ENCODE measurements at places on chromosomes 5 and 9.
A peak's percentile ranks its signal among the peaks of the same experiment; 100 is the strongest.

DNA sequence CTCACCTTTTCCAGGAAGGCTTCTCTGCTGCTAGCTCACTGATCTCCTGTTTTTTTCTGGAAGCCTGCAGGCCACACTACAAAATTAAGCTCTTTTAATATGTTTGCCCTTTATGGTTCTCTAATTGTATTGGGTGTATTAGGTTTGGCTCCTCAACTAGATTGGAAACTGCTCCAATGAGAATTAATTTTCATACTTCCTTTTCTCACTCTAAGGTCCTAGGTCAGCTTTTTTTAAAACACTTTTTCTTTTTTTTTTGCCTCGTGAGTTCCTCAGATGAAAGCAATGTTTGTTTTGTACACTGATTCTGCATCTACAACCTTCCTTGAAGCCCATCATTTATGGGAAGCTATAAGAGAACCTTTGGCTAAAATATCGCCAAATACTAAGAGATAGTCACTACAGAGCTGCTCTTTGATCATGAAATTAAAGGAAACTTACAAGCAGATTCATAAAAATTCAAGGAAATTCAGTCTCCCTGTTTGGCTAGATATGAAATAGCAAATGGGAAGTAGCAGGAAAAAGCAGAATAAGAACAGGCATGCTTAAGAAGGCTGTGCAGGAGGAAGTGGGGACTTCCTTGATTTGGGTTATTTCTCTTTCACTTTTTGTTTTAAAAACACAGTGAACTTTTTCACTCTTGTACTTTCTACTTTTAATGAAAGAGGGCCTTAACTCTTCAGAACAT lies 55.2 kb upstream of the FYB1 start:
- DNase-seq, result no peak

GRCh38 chr9:120490888-120491595 lies 88.9 kb downstream of the CDK5RAP2 start:
- no peak for DNase-seq

DNA sequence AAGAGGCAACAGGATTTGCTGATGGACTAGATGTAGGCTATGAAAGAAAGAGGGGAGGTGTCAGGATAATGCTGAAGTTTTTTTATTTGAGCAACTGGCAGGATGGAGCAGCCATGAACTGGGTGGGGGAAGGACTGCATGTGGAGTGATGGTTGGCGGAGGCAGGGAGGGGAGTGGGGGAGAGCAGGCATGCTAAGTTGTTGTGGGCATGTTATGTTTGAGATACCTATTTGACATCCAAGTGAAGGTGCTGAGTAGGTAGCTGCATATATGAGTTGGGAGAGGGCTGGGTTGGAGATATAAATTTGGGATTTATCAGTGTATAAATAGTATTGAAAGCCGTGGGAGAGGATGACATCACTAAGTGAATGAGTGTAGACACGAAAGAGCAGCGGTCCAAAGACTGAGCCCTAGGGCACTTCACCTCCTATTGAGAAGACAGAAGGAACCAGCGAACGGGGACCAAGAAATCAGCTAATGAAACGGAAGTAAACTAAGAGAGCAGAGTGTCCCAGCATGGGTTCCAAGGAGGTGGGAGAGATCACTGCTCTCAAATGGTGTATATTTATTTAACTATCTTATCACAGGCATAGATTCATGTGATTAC lies 7.4 kb downstream of the BSPRY start:
- no peak for DNase-seq

- no peak for DNase-seq
These were observed 80.5 kb downstream of the SH3RF2 start for GRCh38 chr5:146016764-146017484.

DNA sequence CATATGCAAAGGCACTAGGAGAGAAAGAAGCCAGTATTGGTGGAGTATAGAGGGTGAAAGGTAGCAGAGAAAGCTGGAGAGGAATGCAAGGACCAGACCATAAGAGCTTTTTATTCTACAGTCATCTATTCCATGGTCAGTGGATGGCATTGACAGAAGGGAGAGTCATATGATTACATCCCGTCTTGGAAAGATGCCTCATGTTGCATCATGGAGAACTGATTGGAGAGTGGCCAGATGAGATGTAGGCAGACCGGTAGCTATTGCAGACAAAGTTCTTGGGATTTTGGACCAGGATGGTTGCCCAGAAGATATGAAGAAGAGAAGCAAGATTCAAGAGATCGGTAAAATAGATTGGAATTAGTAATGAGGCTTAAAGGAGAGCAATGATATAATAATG lies 260.7 kb downstream of the CHSY3 start:
- DNase-seq, result no peak

DNA sequence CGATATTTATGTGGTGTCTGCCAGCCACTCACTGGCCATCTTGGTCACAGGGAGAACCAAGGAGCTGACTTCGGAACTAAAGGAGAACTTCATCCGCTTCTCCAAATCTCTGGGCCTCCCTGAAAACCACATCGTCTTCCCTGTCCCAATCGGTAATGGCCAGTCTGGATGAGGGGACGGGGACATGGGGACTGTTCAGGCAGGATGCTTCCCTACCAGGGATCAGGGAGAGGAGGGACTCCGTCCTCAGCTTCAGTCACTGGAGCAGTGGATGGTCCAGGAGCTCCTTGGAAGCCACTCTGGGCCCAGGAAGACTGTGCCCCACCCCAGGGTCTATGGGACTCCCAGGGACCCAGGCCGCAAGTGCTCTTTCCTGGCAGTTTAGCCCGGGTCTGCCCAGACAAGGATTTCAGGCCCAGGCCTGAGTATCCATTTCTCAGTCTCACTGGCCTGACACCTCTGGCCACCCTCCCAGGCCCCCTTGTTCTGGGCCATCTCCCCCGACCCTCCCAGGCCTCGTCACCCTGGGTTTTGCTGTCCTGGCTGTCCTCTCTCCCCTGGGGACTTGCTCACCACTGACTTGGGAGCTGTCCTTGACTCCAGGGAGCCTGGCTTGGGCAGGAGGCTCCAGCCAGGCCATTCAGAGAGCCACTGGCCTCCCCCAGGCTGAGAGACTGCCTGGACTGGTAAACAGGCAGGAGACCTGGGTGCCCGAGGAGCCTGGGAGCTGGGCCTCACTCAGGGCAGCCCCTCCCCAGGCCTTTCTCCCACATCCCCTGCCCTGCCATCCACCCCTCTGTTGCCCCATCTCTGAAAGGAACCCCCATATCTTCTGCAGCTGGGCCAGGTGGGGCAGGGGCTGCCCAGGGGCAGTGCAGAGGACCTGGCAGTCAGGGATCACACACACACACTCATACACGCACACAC lies 3.1 kb downstream of the LCN2 start:
- no peak for DNase-seq

GRCh38 chr9:113005777-113006176 lies 6.2 kb downstream of the ZNF883 start:
- no peak for DNase-seq

- no peak for DNase-seq
These were observed 151.4 kb upstream of the DAP start for GRCh38 chr5:10912435-10912834.

GRCh38 chr9:94153905-94154304 lies 69.6 kb downstream of the PTPDC1 start:
- DNase-seq, result no peak

DNA sequence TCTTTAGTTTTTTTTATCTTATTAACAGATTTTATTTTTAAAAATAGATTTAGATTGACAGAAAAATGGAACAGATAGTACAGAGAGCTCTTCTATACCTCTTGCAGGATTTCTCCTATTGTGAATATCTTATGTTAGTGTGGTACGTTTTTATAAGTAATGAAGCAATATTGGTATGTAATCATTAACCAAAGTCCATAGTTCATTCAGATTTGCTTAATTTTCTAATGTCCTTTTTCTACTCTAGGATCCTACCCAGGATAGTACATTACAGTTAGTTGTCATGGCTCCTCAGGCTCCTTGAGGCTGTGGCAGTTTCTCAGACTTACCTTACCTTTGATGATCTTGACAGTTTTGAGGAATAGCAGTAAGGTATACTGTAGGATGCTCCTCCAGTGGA lies 30.4 kb downstream of the PPP2R2B start:
- DNase-seq, result no peak

DNA sequence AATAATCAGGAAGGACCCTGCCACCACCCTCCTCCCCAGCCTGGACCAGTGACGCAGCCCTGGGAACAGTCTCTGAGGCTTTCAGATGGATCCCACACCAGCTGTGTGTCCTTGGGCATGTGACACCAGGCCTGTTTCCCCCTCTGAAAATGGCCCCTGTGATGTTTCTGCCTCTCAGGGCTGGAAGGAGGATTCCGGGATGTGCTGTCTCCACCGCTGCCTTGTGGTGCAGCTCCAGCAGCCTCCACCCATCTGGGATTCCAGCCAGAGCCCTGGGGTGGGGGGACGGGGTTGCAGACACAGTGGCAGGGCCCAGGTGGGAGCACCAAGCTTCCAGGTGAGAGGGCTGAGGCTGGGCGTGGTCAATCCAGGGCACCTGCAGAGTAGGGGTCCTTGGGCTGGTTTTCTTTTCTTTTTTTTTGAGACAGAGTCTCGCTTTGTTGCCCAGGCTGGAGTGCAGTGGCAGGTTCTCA lies 179.7 kb upstream of the IER5L start:
- DNase-seq, result no peak

- DNase-seq, result no peak
These were observed 169.2 kb downstream of the SLIT3 start for GRCh38 chr5:169131616-169132301.

- DNase-seq, result no peak
These were observed 3.2 kb downstream of the IFNA8 start for GRCh38 chr9:21412107-21412506.

- DNase-seq, result no peak
These were observed 4.4 kb upstream of the EXOC3 start for GRCh38 chr5:438481-438981.

DNA sequence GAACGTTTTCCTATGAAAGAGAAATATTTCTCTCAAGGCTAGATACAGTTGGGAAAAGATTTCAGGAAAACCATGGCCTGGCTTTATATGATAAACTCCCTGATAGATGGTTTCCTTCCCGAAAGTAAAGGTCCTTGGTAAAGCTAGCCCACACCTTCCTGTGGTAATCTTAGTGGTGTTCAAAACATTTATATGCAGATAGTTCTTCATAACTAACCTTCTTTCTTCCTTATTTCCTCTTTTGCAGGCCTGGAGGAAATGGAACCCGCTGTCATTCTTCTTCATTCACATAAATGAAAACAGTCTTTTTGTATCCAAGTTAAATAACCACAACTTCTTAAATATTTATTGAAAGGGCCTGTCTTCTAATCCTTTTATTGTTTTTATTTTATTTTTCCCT lies 474.0 kb upstream of the ACTBL2 start:
- no peak for DNase-seq

GRCh38 chr5:176772271-176773210 lies 37.8 kb upstream of the UNC5A start:
- peak; percentile 81 for DNase-seq

GRCh38 chr9:92633614-92634278 lies 36.2 kb downstream of the IPPK start:
- peak; percentile 79 for DNase-seq

DNA sequence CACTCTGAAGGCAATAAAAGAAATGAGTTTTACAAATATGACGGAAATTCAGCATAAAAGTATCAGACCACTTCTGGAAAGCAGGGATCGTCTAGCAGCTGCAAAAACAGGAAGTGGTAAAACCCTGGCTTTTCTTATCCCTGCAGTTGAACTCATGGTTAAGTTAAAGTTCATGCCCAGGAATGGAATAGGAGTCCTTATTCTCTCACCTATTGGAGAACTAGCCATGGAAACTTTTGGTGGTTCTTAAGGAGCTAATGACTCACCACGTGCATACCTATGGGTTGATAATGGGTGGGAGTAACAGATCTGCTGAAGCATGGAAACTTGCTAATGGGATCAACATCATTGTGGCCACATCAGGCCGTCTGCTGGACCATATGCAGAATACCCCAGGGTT lies 93.5 kb upstream of the RGMB start:
- DNase-seq, result no peak

DNA sequence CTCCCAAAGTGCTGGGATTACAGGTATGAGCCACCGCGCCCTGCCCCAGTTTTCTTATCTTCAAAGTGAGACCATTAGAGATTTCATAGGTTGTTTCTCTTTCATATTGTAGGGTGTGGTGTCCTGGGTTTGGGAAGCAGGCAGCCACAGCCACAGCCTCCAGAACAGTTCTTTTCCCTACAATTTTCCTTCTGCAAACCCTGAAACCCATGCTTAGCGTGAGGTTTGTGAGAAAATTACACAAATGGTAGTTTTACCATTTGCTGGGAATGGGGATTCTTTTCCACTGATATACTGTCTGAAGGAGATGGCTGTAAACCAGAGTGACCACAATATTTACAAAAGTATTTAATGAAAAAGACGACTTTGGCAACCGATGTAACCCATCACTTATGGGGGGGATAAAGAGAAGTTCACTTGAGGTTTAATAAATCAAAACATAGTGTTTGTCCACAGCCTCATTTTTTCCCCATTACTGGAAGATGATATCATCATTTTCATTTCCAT lies 26.7 kb upstream of the ECM2 start:
- DNase-seq, result no peak

DNA sequence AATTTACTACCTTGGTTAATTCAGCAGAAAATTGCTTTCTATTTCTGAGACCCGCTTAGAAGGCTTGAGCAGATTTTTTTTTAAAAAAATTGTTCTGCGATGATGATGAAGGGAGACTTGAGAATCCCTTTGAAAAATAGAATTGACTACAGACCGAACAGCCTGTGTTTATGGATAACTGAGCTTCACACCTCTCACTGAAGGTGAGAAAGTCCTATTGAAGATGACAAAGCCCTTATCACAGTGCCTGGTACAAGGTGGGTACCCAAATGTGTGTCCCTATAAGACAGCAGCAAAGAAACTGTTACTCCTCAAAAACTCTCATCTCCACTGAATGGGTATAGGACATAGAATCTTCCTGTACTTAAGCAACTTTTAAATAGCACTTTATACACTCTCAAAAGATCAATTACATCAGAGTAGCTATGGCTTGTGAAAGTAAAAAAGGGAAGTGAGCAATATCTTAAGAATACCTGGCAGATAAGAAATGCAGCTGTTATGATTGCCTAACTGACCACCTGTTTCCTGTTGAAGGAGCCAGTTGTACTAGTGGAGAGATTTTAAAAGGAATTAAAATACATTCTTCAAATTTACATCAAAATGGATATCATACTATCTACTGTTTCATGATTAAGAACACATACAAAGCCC lies 419.7 kb downstream of the CHSY3 start:
- DNase-seq, result no peak

DNA sequence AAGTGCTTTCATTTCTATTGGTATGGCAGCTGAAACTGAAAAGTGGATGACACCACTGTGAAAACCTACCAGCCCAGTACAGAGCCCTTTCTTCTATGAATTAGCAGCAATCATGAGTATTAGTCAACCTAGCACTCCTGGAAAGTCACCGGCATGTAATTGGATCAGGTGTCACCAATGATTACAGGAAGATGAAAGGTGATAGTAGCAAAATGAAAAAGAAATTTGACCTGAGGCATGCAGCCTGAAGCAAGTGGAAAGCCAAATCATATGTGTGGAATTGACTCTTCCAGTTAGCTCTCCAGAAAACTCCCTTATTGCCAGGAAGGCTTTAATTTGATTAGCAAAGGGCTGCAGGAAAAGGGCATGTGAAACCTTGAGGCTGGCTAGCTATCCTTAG lies 81.2 kb upstream of the NAA35 start:
- no peak for DNase-seq

GRCh38 chr9:14909961-14910805 lies at the start of gene FREM1:
Gene FREM1 (minus strand): TSS chr9:14910428. CDS start chr9:14868977, 41,451 bp downstream.
- DNase-seq, result no peak

GRCh38 chr9:131837316-131837715 lies 97.4 kb upstream of the RAPGEF1 start:
- no peak for DNase-seq

GRCh38 chr9:102405218-102405867 lies 589.8 kb upstream of the CYLC2 start:
- no peak for DNase-seq

- DNase-seq, result no peak
These were observed at the start of gene SLC1A1 for GRCh38 chr9:4489919-4490704. Gene SLC1A1 (plus strand): TSS chr9:4490468. CDS start chr9:4490680, 212 bp downstream.
